ENCODE measurements at places on chromosomes 2 and 18.

DNA sequence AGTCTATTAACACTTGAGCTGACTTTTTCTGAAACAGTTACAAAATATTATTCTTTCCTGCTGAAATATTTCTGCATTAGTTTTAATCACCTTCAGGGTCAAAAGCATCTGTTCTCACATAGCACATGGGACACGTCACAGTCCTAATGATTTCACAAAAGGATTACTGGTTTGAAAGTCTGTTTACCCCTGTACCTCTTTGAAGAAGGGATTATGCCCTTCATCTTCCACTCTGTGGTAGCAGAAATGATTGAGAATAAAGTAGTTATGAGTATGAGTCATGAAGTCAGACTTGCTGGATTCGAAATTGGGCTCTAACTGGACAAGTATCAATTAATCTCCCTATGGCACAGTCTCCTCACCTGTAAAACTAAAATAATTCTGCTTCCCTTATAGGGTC, 121.2 kb downstream of the SATB2 start:
- DNase-seq, result no peak

- no peak for DNase-seq
These were observed 486.6 kb upstream of the HS6ST1 start for GRCh38 chr2:128805237-128805636.

- DNase-seq, result no peak
These were observed 35.2 kb upstream of the STPG4 start for GRCh38 chr2:47190188-47190881.

GRCh38 chr18:45775743-45776142, 49.7 kb upstream of the SIGLEC15 start:
- DNase-seq, result no peak

DNA sequence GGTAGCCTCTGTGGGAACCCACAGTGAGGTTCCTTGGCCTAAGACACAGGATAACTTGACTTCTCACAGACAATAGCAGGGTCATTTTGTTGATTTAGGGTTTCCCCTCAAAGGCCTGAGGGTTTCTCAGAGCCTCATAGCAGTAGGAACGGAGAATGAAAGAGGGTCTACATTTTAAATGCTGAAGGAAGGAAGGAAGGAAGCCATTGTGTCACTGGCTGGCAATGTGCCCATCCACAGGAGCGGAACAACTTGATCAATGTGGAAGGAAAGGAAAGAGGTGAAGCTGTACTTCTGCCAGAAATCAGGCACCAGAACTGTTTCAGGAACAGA, 5.1 kb downstream of the IL1B start:
- no peak for DNase-seq

- DNase-seq, result no peak
These were observed 243.5 kb downstream of the STK39 start for GRCh38 chr2:168003876-168004275.

GRCh38 chr18:76522122-76522503, 27.1 kb upstream of the ZNF516 start:
- no peak for DNase-seq

GRCh38 chr18:67634631-67635338, 118.3 kb upstream of the DSEL start:
- no peak for DNase-seq

DNA sequence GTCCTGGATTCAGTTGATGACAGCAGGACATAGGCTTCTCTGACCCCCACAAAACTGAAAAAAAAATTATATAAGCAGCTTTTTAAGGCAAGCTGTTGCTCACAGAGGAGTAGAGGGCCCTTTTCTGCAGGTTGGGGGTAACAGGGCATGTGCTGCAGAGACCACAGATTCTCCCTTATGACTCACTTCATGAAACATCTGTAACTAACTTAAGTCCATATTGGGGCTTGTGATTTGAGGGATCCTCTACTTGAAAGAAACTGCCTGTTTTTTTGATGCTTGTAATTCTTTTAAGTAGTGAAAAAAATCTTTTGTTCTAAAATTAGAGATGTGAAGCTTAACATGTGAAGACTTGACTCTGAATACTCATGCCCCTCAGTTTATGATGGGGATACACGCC, 33.4 kb downstream of the XRCC5 start:
- no peak for DNase-seq

DNA sequence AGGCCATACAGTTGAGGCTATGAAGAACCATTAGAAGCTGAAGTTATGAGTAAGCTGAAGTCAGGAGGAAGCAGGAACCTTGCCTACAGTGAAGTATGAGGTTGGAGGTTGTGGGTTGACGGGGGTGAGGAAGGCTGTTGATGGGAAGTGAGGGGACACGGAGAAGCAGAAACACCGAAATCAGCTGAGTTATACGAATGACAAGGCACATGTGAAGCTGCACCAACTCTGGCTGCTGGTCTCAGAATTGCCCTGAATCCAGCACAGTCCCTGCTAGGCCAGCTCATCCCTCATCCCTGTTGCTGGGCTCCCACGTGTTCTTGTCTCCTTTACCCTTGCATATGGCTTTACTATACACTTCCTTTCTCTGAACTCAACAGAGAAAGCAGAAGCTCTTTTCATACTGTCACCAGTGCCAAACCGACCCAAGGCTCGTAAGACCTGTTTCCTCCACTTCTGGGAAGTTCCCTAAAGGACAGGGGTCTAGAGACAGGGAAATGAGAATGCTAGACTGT, 9.2 kb upstream of the TMEM247 start:
- DNase-seq, result no peak

DNA sequence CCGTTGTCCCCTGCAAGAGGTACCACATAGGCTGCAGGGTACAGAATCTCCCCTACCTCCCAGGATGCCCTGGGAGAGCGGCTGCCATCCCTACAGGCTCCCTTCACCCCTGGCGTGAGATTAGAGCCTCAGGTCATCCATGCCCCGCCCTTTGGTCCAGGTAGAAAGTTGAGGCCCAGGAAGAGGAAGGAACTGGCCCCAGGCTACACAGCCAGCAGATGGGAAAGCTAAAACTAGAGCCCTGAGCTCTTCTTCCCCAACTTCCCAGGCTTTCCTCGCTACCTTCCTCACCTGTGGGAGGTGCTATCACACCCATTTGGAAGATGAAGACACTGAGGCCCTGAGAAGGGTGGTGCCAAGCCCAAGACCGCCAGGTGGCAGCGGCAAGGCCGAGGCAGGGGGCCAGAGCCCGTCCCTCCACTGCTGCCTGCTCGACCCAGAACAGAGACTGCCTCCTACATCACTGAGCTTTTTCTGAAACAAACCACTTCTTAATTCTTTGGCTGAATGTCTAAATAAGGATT, 25.8 kb downstream of the CIB4 start:
- DNase-seq, result no peak

DNA sequence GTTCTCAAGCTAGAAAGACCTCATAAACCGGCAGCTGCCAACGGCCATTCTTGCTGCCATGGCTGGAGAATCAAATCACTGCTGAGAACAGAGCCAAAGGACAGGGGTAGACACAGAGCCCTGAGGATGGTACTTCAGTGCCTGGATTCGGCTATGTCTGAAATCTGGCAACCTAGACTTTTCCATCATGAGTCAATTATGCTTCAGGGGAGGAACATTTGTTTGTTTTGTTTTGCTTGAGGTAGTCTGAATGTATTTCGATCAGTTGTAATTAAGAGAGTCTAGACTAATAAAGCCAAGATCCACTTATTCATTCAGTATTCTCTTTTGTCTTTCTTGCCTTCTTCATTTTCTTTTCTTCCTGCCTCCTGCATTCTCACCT, 122.8 kb upstream of the SH3BP4 start:
- no peak for DNase-seq

GRCh38 chr2:240650254-240650965, 25.1 kb downstream of the GPR35 start:
- no peak for DNase-seq

DNA sequence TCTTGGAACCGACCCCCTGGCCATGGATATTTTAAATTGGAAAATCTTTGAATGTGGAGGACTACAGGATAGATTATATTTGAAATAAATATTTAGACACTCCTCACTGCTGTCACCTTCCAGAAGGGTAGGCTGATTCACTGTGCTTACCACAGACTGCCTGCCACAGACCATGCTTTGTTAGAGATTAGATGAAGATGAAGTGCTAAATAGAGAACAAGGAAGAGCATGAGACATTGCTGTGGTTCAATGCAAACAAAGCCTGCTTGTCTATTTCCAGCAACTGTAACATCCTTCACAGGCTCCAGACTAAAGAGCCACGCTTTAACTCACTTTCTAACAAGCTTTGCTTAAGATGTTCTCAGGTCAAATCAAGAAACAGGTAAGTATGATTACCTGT, 81.0 kb upstream of the TMEM17 start:
- no peak for DNase-seq

DNA sequence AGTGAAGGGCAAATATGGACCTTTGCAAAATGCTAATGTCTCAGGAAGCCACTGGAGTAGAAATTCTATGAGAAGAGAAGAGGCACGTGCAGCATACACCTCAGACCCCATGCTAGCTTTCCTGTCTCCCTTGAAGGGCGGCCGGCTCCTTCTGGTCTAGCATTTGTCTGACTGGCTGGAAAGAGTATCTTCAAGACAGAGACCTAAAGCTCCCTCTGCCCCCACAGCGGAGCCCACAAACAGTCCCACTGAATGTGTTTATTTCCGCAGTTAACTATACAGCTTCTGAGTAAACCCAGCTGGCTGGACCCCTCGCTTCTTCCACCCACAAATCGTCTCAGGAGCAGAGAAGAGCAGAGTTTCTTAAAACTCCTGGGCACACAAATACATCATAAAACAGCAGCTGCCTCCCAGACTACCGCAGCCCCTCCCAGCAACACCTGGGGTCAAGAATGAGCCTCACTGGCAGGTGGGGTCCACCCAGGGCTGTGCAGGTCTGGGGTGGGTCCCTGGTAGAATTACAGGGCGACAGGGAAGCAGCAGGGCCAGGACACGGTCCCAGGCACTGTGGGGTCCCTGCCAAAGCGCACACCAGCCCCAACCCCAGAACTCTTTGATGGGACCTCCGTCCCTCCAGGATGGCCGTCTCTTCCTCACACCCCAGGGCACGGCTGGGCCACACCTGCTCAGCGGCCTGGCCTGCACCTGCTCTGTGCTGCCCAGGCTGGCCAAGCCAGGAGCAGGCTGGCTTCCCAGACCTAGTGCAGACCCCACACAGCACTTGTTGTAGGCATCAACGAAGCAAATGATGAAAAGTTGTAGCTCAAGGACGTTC, 103.8 kb downstream of the PXDN start:
- no peak for DNase-seq

- DNase-seq, result no peak
These were observed 57.9 kb upstream of the CD226 start for GRCh38 chr18:70005580-70005979.

- DNase-seq, result no peak
These were observed 266 bp downstream of the KDM3A start for GRCh38 chr2:86441392-86441881.

- no peak for DNase-seq
These were observed 35.5 kb downstream of the GKN2 start for GRCh38 chr2:68917034-68917718.

- DNase-seq, result no peak
These were observed 435.7 kb downstream of the ZEB2 start for GRCh38 chr2:144084114-144084661.

GRCh38 chr2:166115589-166115988, 12.2 kb downstream of the SCN1A start:
- no peak for DNase-seq

DNA sequence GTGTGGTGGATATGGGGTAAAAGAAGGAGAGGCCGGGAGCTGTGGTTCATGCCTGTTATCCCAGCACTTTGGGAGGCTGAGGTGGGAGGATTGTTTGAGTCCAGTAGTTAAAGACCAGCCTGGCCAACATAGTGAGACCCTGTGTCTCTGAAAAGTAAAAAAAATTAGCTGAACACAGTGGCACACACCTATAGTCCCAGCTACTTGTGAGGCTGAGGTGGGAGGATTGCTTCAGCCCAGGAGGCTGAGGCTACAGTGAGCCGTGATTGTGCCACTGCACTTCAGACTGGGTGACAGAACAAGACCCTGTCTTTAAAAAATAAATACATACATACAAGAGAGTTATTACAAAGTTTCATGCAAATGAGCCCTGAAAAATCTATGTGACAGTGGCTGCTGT, 80.6 kb downstream of the SPTBN1 start:
- no peak for DNase-seq

DNA sequence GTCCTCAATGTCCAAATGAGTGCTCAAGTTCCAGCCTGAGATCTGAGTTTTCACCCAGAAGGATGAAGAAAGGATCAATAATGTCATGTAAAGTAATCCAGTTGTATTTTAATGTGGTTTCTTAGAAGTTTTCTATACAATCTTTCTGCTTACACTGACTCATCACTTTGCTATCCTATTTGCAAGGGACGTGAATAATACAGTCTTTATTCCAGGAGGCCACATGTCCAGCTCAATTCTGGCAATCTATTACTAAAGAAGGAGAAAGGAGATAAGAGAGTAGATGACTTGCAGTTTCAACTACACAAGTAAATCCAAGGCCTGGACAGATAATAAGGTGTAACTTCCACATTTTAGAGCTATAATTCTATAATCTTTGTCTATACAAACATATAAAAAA, 601.1 kb upstream of the SETBP1 start:
- DNase-seq, result no peak

GRCh38 chr2:154446324-154446723, 252.2 kb upstream of the KCNJ3 start:
- no peak for DNase-seq

- no peak for DNase-seq
These were observed 236.8 kb upstream of the FAM98A start for GRCh38 chr2:33835911-33836310.

DNA sequence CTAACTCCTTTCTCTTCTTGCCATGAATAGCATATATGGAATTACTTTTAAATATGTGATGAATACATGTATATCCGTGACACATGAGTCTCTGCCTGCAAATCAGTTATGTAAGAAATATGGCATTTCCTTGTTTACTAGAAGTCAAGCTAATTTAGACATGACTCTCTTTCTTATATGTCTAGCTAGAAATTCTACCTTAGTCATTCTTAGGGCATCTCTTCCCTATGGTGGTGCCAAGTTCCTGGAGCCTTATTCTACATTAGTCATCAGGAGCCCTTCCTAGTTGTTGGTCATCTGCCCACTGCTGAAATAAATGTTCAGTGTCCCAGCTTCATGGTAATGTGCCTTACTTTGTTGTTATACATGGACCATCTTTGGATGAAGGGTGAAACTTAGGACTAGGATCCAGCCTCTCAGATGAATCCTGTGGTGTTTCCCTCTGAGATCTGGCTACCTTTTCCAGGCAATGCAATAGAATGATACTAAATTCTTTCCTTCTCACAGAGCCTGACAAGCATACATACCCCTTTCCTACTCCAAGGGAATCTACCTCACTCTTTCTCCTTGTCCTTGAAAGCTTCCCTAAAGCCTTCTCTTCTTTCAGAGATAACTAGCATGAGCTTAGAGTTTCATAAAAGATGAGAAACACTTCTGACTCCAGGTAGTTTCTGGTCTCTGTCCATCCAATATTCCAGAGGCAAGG, 415.3 kb upstream of the VWC2L start:
- no peak for DNase-seq
